Stimulated activated memory B cell treated with anti-CD40 and anti-IgM and Interleukin-4, amounts not matched to agents 10 μg/mL and 1 μg/mL and 100 μg/mL, for 72 hours (primary cell): ENCODE measurements at places on chromosomes 1 and 21.

DNA sequence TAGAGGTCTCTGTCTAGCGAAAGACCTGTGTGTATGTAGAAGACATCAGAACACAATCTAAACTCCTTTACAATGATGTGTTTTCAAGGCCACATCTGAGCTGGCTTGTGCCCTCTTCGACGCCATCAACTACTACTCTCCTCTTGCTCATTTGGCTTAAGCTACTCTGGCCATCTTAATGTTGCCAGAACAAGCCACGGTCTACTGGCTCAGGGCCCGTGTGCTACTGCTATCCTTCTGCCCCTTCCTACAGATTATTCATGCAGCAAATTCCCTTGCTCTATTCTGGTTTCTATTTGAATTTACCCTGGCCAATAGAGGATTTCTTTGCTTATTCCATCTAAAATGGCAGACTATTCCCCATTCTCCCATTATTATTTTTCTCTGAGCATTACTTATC, 121.7 kb downstream of the ZZZ3 start:
- no peak for ATAC-seq

GRCh38 chr1:81021134-81021533, 779.6 kb upstream of the ADGRL2 start:
- ATAC-seq = no peak

DNA sequence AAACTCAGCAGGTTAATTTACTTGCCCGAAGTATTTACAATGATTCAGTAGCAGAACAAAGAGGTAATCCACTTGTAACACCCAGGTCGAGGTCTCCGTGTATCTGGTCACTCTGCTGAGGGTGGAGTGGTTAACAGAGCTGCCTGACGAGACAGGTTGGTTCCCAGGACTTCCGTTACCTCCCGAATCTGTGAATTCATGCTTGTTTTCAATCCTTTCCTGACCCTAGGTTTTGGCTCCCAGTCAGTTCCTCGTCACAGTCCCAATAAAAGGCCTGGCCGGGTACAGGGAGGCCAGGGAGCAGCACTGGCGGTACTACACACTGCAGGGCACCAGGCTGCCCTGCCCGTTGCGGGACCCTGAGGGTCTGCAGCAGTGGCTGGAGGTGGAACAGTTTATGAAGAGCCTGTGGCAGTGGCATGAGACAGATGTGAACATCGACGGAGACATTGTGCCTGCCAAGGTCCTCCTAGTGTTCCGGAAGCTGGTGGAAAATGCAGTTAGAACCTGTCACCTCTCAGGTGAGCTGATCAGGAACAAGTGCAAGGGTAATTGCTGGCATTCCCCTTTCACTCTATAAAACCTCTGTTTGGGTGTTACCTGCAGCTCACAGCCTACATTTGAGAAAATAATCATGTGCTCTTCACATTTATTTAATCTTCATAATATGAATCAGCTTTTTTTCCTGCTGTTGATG, 12.8 kb downstream of the MAB21L3 start:
- no peak for ATAC-seq

DNA sequence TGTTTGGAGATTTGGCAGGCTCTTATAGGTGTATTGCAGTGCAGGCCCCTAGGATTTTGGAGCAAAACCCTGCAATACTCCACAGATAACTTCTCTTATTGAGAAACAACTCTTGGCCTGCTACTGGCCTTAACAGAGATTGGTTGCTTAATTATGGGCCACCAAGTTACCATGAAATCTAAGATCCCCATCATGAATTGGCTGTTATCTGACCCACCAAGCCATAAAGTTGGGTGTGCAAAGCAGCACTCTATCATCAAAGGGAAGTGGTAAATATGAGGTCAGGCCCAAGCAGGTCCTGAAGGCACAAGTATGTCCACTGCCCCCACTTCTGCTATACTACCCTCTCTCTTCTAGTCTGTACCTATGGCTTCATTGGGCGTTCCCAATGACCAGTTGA, 130.0 kb upstream of the TNFSF4 start:
- no peak for ATAC-seq
